ENCODE measurements at places on chromosomes 16 and 17. TPM values are rescaled to one million over a fixed set of nuclear protein-coding genes. Genes with fewer than 3 reads are reported as not detected.

DNA sequence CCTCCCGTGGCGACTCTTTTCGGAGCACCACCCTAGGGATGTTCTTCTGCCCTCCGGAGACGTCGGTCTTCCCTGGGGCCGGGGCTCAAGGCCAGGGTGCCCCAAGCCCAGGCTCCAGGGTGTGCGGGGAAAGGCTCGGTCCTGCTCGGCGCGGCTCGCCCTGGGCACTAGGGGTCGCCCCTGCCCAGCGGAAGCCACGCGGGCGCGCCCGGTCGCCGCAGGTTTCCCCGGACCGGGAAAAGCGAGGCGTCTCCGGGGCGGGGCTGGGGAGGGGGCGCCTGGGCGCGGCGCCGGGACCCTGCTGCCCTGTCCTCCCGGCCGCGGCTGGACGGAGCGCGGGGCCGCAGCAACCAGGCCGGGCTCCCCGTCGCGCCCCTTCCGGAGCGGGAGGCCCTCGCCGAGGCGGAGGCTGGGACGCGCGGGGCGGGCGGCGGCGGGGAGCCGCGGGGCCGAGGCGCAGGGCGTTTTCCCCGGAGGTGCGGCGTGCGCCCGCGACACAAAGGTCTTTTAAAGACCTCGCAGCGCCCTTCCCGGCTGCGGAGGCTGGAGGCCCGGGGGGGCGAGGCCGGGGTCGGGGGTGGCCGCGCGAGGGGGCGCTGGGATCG lies 76.4 kb downstream of the MRC2 start:
- DNase-seq = peak; percentile 65

Gene ORMDL3
- 85.6 TPM for polyA plus RNA-seq

Gene ARHGDIG
- 0.51 TPM for polyA plus RNA-seq

Gene HS3ST3B1
- polyA plus RNA-seq = 1.6 TPM

GRCh38 chr16:88618182-88618955 lies 20.0 kb upstream of the IL17C start:
- no peak for DNase-seq

DNA sequence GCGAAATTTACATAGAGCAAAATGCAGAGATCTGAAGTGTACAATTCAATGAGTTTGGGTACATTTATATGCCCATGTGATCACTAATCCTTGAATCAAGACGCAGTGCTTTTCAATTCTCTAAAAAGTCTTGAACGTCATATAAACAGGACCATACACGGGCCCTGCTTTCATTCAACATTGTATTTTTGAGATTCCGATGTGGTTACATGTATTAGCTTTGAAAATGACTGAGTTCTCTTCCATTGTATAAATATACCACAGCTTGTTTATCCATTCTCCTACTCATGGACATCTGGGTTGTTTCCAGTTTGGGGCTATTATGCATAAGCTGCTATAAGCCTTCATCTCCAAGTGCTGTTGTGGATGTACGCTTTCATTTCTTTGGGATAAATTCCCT lies 45.5 kb downstream of the ZCCHC14 start:
- no peak for DNase-seq

DNA sequence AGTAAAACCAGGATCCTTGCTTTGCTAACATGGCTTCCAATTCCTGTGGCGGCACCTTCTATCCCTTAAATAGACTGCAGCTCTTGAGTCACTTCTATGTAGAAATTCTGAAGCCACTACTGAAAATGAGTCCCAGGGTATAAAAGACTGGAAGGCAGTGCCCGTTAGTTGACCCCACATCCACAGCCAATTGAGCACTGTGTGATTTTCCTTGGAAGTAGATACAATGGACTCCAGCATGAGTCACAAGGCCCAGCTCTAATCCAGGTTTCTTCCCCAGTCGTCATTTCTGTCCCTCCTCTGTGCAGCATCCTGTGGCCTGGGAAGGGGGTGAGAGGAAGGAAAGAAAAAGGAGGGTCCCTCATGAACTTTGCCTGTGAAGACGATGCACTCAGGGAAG lies 69.5 kb downstream of the HLF start:
- no peak for DNase-seq

DNA sequence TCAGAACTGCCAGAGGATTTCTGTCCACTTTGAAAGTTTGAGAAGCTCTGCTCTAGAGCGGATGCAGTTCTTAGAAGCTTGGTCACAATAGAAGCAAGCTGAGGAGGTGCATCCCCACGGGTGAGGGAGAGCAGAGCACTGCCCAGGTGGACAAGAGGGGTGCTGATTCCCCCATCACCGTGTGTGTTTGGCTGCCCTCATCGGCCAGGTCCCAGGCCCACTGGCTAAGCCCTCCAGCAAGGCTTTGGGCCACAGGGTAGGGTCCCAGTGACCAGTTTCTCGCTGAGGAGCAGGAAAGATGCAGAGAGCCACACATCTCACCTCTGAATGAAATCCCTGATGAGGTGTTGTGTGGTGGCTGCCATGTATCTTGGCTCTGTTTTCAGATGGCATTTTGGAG lies 26.9 kb downstream of the NMT1 start:
- DNase-seq = no peak

Gene KCNH6
- 0.59 TPM for polyA plus RNA-seq

DNA sequence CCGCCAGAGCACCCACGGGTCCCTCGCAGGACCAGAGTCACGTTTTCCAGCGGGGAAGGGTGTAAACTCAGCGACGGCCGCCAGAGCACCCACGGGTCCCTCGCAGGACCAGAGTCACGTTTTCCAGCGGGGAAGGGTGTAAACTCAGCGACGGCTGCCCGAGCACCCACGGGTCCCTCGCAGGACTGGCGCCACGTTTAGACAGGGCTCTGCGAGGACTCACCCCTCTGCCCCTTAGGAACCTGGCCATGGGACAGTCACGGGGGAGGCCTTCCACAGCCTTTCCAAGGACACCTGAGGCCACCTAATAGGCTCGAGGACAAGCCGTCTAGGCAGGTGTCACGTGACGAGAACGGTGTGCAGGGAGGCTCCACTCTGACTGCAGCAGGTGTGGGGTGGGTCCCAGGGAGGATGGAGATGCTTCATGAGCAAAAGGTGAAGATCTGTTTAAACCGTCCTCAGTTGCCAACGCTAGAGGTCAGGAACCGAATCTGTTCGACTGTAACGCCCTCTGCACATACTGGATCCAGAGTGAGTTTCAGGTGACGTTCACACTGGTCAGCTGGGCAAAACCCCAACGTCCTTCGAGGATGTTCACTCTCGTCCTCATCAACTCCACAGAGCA lies 48.0 kb upstream of the METRNL start:
- DNase-seq = no peak

GRCh38 chr16:30761427-30761927 lies 385 bp downstream of the CFAP119 start:
- no peak for DNase-seq

DNA sequence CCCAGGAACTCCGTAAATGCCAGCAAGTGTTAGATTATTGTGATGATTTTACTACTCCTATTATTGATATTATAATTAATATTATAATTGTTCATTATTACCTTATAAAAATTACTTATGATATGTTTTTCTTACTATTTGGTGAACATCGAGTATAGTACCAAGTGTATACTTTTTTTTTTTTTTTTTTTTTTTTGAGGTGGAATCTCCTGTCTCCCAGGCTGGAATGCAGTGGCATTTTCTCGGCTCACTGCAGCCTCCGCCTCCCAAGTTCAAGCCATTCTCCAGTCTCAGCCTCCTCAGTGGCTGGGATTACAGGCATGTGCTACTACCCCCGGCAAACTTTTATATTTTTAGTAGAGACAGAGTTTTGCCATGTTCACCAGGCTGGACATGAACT lies 347.0 kb downstream of the WWOX start:
- DNase-seq = no peak

DNA sequence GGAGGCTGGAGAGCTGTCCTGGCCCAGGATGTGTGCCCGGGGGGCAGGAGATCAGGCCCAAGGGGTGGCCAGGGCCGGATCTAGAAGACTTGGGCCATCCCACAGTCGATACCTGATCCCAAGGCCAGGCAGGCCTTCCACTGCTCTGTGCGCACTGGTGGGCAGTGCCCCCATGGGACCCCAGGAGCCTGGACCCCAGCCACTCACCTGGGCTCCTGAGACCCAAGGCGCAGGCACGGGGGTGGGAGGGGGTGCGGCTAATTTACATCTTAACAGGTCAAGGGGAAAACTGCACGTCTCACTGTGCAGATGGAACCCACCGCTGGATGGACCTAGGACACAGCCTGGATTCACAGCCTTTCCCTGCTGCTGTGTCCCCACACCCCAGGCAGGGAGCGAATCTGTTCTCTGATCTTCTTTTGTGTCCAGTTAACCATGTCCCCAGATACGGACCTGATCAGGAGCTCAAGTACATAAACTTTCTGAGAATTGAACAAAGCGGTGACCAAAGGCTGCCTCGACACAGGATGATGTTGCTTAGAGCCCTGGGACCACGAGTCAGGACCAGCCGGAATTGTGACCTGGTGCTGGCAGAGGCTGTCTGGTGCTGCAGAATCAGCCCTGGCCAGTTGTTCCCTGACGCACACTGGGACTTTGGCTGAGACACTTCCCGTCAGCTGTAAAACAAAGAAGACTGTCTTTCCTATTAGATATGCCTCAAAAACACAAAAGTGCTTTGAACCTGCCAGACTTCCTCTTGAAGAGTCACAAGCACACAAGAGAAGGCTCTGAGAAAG lies 60.6 kb downstream of the TNFRSF13B start:
- no peak for DNase-seq

DNA sequence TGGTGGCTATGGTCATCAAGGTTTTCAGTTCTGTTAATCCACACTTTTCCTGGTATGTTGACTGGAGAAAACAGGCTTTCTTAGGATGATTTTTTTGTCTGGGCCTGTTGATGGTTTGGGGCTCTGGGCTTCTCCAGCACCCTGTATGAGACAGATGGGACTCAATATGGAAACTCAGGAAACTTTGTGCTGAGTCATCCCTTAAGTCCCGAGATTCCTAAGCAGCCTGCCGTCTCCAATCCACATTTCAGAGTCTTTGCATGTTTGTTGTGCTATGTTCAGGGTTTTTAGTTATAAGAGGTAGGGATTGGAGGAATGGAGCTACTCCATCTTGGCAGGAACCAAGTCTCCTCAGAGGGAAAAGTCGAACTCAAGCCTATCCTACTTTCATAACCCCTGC lies 253.3 kb upstream of the FOXF1 start:
- DNase-seq = no peak

Gene CES5A
- polyA plus RNA-seq = not detected

GRCh38 chr17:68790931-68791330 lies 164.3 kb downstream of the ABCA8 start:
- DNase-seq = peak; percentile 75

DNA sequence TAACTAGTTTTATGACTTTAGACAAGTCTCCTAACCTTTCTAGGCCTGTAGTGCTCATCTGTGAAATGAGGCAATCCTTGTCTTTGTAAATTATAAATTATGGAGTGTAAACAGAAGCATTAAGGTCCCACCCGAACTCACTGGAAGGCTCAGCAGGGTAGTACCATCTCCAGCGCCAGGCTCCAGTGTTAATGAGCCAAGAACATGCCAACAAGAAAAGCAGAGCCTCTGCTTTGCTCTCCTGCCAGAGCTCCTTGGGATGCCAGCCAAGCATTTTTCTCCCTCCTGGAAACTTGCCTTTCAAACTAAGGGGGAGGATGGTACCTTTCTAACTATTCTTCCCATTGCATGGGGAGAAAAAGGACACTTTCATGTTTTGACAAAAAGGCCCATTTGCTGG lies 14.9 kb downstream of the LIMD2 start:
- no peak for DNase-seq

DNA sequence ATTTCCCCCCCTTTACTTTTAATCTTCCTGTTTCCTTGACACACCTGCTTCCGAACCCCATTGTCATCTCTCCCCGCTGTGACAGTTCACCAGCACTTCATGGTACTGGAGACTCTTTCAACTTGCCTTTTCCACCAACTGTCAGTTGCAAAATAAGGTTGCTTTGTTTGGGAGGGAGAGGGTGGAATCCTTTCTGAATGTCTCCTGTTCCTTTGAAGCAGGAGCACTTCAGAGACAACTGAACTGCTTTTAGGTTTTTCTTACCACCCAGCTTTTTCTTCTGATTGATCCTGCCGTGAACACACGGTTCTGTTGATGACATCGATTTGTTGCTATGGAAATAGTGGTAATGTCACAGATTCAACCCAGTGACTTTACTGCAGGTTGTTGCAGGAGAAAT lies 42.0 kb downstream of the RPA1 start:
- no peak for DNase-seq

DNA sequence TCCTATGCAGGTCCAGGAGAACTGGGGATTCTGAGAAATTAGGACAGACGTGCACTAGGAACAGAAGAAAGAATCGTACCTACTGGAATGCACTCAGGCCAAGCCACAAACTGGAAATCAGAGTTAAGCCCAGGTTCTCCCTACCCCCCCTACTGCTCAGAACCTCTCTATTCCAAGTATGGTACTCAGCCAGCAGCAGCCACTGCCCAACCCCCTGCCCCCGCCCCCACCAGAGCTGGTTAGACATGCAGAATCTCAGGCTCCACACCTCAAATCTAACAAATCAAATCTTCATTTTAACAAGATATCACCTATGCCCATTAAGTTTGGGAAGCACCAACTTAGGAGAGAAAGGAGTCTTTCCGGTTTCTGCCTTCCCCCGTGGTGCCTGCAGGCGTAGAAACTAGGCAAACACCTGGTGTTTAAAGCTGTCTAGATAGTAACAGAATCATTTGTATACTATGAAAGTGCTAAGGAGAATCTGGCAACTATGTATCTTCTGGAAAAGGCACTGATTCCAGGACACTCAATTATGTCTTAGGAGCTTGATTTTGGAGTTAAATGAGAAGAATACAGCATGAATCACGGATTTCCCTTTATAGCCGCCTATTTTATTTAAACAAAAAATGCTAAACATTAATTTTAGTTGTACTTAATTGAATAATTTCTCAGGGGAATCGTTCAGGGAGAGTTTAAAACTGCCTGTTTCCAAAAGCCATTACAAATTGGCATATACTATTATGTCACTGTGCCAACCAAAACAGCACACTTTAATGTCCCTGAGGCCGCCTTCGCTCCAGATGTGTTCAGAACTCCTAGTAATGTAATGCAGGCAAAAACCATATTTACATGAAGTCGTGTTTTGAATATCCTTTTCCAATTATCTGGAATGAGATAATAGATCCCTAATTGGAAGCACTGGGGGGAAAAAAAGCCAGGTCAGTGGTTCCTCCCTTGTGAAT lies 166.5 kb downstream of the STX8 start:
- DNase-seq = no peak

DNA sequence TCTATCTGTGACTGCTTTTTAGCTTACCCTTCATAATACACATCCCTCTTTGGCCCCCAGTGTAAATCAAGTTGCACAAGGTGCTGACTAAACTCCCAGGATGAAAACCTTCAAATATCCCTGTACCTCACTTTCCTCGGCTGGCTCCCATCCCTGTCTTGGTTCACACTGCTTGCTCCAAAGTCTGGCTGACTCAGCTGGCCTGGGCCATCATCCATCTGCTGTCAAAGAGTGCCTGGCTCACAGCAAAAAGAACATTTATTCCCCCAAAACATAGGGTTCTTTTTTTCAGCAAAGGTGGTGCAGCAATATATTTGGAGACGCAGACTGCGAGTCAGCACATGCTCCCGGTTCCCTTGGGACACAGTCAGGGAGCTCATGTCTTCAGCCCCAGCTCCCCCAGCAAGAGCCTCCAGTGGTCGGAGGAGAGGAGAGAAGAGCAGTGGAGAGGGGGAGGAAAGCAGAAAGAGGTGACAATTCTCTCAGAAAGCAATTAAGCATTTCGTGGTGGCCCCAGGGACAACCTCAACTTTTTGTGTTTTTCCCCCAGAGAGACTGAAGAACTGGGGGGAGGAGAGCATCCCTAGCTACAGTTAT lies 26.1 kb downstream of the GPR142 start:
- no peak for DNase-seq

Measured in right lung (tissue), 10 donors.